ENCODE measurements at places on chromosomes 11 and 22. TPM values are rescaled to one million over a fixed set of nuclear protein-coding genes. Genes with fewer than 3 reads are reported as not detected.

DNA sequence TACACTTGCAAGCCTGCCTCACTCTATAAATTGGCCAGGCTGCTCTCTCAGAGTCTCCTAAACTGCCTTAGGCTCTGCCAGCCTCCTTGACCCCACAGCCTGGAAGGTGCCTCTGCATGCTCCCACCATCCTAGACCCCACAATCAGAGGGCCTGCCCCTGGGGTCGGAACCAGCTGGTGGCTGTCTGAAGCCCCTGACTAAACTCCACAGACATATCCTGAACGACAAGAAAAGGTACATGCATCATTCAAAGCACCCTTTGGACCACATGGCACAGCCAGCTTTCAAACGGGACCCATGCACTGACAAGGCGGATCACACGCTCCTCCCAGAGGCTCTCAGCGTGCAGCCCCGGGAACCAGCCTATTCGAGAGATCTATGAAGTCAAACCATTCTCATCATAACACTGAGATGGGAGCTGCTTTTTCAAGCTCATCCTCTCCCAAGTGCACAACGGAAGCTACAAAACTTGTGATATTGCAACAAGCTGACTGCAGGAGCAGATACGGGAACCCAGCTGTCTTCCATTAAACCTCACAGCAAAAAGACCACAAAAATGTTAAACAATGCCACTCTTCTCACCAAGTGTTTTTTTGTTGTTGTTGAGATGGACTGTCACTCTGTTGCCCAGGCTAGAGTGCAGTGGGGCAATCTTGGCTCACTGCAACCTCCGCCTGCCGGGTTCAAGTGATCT, 8.1 kb downstream of the SHANK2 start:
- DNase-seq = no peak

DNA sequence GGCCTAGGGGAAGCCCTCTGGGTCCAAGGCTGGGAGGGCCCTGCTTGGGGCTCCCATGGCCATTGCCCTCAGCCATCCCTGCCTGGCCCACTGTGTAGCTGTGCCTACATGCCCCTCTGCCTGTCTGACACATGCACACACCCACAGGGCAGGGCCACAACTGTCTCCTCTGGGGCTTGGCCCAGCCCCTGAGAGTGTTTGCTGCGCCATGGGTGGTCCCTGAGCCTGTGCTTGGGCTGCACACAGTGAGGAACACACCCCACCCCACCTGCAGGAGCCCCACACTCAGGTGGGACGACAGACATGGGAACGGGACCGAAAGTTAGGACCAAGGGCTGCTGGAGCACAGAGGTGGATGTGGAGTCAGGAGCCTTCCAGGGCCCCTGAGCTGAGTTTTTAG, 489.5 kb downstream of the TBC1D22A start:
- no peak for DNase-seq

GRCh38 chr11:27215471-27216269, 147.3 kb downstream of the CCDC34 start:
- peak; percentile 33 for DNase-seq

The HEPHL1 gene
- not detected for total RNA-seq

GRCh38 chr11:96459751-96460150, 69.9 kb downstream of the JRKL start:
- DNase-seq = no peak

The SLC15A3 gene
- 12.9 TPM for total RNA-seq

DNA sequence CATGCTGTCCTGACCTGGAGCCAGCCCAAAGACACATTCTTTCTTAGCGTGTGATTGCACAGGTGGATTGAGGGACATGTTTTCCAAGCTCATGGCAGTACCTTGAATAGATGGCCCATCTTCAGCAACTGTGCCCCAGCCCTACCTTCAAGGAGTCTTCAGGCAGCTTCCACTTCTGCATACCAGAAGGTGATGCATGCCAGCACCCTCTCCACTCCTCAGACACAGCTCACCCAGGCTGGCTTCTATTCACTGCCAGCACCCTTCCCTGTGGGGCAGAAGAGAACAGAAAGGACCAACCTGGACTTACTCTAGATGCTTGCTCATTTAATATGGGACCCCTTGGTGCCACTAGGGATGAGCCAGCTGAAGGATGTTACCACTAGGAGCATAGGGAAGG, 466.4 kb upstream of the ISX start:
- no peak for DNase-seq

DNA sequence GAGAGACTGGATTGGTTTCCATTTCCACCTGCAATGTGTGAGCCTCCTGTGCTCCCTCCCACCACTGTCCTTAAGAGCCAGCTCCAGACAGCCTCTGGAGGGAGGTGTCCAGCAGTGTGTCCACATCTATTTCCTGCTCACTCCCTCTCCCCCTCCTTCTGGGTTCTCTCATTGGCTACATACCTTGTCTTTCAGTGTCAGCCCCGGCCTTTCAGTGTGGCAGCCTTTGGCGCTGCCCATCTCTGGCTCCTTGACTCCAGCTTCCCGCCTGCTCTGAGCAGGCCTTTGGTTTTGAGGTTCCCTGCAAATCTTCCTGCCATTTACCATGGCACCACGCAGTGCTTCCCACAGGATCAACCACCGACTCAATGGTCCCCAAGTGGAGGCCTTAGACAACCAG, 19.0 kb upstream of the PTPRJ start:
- DNase-seq = no peak

DNA sequence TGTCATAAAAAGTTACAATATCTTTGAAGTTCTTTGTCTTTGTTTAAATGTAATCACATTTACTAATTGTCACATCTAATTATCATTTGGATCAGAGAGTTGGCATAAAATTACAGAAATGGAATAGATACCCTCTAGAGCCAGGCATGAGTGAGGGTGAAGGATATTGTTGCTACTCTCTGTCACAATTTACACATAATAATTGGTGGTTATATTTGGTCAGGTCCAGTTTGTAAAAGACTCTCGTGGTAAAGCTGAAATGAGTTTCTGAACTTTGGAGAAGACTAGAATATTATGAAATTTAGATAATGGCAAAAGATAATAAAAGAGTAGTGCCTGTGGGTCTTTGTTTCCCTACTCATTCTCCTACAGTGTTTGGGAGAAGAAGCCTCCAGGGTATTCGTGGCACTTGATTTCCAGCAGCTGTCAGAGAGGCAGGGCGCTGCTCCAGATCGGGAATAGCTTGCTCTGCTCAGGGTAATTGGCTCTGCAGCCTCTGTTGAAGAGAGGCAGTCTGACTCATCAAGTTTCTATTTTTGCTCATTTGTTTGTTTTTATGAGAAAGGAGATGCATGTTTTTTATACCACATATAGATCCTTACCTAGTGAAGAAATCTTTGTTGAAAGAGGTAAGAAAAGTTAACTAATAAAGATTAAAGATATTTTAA, 349.9 kb downstream of the CNTN5 start:
- DNase-seq = no peak

GRCh38 chr22:36891646-36892045, 21.8 kb upstream of the CSF2RB start:
- DNase-seq = no peak

- no peak for DNase-seq
Observed at GRCh38 chr11:77212314-77213007, 84.4 kb downstream of the MYO7A start.

DNA sequence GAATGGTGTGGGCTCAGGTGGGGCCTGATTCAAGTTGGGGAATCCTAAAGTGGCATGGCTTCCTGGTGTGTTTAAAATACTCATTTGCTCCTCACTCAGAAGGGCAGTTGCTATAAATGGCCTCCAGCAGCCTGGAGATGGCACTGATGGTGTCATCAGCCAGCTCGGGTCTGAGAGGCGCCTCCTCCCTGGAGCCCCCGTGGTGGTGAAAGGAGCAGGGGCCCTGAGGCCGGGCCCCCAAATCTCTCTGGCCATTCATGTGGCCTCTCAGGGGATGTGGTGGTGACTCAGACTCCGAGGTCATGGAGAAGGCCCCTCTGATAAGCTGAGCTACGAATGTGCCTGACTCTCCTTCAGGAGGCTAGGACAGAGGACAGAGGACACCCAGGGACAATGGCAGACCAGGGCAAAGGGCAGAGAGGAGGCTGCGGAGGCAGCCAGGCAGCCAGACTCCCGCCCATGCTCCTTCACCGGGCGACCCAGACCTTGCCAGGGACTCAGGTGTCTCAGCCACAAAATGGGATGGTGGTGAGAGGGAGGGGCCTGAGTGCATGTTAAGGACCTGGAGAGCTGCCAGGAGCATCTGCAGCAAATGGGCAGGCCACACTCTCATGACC, 129.2 kb downstream of the CTTN start:
- no peak for DNase-seq

The RFPL2 gene
- not detected for total RNA-seq

The MRTFA gene
- total RNA-seq = 63.7 TPM

DNA sequence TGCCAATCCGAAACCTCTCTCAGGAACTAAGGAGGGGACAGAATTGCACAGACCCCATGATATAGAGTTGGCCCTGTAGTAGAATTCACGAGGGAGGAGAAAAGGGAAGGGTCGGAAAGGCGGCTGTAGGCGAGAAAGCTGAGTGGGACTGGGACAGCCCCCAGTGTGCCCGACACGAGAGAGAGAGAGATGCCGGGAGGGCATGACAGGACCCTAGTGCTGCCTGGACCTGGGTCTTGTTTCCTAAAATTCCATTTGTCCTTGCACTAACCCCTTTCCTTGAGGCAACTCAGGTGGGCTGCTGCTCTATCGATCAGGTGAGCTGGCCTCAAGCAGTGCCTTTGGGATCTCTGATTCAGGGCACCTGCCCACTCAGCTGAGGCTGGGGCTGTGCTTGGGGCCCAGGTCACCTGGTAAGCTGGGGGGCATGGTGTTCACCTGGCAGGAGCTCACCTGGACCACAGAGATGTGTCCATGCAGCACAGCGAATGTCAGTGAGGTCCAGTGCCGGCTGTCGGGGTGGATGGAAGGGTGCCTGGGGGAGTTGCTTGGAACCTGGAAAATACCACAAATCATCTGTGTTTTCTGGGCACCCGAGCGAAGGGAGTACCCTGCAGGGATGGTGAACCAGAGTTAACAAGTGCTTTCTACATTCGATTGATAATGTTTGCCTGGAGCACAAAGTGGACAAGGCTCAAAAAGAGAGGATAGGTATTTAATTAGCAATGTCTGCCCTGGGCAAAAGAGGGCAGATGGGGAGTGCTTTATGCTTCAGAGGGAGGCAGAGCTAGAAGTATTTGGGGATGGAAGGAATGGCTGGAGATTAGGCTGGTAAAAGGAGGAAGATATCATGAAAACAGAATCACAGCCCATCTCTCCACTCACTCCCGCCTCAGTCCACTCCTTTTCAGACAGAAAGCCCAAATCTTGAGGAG, 61.6 kb downstream of the NAT10 start:
- DNase-seq = no peak

- DNase-seq = peak; percentile 80
Observed at GRCh38 chr11:67277231-67277961, 11.1 kb downstream of the GRK2 start.

DNA sequence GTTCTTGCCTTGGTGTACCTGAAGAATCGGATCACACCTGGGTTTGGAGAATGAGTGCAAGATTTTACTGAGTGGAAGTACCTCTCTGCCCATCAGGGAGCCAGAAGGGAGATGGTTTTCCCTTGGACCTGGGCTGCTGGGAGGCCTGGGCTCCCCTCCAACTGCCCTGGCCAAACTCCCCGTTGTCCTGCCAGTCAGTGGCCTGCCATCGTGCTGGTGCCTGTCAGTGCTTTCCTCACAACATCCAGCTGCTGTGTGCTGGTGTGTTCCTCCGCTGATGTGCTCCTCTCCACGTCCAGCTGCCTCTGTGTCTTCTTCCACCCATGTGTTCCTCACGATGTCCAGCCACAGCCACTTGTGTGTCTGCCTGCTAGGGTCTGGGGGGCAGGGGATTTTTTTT, 87.9 kb upstream of the CLPB start:
- no peak for DNase-seq

GRCh38 chr11:36945384-36945783, 347.3 kb upstream of the RAG2 start:
- DNase-seq = no peak

The RAPSN gene
- total RNA-seq = not detected

The AGBL2 gene
- 1.4 TPM for total RNA-seq

The ST13 gene
- 139 TPM for total RNA-seq

- DNase-seq = no peak
Observed at GRCh38 chr22:45190202-45190872, 26.6 kb downstream of the NUP50 start.

DNA sequence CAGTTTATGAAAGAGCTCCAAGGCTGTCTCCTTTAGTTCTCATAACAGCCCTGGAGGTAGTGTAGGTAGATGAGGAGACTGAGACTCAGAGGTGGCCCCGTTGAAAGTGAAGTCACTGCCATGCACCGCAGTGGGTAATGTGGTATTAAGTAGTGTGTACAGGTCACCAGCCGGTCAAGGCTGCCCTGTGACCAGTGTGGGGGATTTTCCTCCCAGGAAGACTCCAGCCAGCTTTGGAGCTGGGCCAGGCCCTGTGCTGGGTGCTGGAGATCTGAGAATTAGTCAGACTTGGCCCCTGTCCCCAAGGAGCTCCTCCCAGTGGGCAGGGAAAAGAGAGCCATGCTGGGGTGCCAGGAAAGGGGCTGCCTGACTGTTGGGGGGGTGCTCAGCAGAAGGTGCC, 5.3 kb downstream of the OMP start:
- peak; percentile 65 for DNase-seq

DNA sequence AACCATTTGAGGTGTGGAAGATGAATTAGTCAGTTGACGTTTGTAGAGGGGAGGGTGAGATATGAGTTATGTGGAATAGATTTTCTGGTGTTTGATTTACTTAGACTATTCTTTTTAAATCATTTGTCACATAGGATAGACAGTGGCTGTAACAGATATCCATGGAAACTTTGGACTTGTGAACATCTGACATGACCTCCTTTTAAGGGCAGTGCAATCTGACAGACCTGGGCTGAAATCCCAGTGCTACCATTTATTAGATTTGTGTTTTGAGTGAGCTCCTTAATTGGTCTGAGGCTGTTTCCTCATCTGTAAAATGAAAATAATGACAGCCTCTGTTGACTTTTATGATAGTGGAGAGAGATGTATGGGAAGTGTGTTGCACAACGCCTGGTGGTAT, 159.9 kb downstream of the TEAD1 start:
- no peak for DNase-seq

- DNase-seq = no peak
Observed at GRCh38 chr11:65351511-65351910, 3.0 kb upstream of the TIGD3 start.

DNA sequence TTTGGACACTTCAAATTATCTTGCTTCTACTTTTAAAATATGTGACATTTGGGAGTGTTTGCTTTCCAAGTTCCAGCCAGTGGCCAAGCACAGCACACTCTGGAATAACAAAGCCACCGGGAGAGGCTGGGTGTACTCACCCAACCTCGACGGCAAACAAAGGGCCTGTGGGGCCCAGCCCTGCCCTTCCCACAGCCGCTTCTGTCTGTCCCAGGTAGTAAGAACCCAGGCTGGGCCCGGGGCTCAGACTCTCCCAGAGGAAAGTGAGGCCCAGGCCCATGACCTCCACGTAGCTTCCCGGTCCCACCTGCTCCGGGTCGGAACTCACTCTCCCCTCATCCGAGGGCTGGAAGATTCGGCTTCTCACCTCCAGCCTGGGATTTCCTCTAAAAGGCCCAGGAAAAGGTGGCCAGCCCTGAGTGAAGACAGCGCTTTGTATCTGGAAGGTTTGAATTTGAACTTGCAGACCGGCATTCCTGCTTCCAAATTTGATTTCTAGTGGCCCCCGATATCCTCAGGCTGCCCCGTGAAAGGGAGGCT, 93.5 kb downstream of the CELSR1 start:
- no peak for DNase-seq

The TEX54 gene
- total RNA-seq = not detected

The LGR4 gene
- 17.6 TPM for total RNA-seq
